Activated B cell treated with CpG ODN at 0.5 μM for 24 hours (primary cell): ENCODE measurements at places on chromosomes 12 and 14.
A peak's percentile ranks its signal among the peaks of the same experiment; 100 is the strongest.

DNA sequence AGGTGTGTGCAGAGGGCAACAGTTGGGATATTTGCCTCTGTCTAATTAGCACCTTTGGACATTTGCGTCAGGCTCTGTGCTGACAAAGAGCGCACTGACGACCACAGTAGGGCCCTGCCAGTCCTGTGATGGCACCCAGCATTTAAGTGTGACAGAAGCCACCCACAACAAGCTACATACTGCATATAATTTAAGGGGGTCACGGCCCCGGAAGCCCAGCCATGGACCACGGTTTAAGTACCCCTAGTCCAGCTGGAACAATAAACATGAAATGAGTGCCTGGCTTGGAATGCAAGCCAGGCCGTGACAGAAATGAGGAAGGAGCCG is 16.8 kb upstream of the DYNC1H1 start:
- peaks cover 19% of the 10 kb centered on the region for H3K4me1 ChIP-seq
- no peak for DNase-seq
- peaks cover 11% of the 10 kb centered on the region for H3K36me3 ChIP-seq
- peak overlapping the region; percentile 97 for H3K27ac ChIP-seq
- peak overlapping the region; percentile 93 for H3K4me3 ChIP-seq
- peaks cover 25% of the 10 kb centered on the region for H3K27me3 ChIP-seq

DNA sequence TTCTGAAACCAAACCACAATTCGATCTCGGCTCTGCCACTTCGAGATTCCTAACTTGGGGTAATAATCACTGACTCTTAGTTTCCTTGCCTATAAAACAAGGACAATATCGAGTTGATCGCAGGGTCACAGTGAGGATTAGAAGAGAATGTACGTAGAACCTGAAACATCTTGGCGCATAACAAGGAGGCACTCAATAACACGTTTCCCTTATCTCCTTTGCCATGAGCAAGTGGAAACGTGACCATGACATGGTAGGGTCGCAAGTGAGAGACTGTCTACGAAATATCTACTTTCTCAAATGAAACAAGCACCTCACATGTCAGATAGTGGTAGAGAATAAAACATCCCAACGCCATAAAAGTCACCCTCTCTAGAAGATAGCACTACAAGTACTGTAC is 2.3 kb downstream of the DICER1 start:
- H3K27ac ChIP-seq = no peak overlapping the region
- H3K4me1 ChIP-seq = peaks cover 70% of the 10 kb centered on the region
- peak overlapping the region; percentile 84 for H3K4me3 ChIP-seq

DNA sequence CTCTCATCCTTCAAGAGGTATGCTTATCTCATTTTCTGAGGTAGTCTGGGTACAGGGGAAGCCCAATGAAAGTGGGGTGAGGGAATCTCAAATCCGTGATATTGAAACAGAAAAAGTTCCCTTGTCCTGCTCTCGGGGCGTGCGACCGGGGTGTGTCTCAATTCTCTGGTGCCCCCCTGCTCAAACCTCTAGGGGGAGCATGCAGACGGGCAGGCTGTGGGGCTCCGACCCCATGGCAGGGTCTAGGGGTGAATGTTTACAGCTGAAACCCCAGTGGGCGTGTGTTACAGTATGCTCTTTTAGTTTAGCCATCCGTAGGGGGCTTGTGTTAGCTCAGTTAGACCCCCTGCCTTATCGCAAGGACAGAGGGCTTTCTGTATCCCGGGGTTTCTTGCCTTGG is 68.7 kb downstream of the PTPRQ start:
- H3K27me3 ChIP-seq = no peaks in the 10 kb centered on the region
- no peaks in the 10 kb centered on the region for H3K36me3 ChIP-seq
- no peak for DNase-seq
- no peaks in the 10 kb centered on the region for H3K4me1 ChIP-seq

GRCh38 chr12:80053051-80053790 is 46.1 kb upstream of the OTOGL start:
- H3K27me3 ChIP-seq = peaks cover 4% of the 10 kb centered on the region
- H3K4me3 ChIP-seq = no peak overlapping the region
- H3K27ac ChIP-seq = no peak overlapping the region
- no peak for DNase-seq
- H3K4me1 ChIP-seq = no peaks in the 10 kb centered on the region

DNA sequence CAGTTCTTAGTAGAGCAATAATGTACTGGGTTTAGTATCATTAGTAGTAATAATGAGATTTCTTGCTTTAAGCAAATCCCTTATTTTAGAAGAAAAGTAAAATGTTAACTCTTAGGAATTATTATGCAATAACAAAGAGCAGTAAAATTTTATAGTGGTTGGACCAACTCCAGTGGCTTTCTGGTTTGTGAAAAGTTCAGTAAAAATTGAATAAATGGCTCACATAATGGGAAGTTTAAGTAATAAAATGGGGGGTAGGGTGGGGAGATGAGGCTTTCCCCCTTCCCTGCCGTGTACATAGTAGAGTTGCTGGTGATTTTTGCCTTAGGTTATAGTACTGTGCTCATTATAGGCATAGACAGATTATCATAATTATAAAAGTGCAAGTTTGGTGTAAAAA is 250.5 kb upstream of the ATP2B1 start:
- H3K36me3 ChIP-seq = no peaks in the 10 kb centered on the region
- DNase-seq = no peak
- H3K4me1 ChIP-seq = peaks cover 38% of the 10 kb centered on the region
- H3K27me3 ChIP-seq = no peaks in the 10 kb centered on the region

DNA sequence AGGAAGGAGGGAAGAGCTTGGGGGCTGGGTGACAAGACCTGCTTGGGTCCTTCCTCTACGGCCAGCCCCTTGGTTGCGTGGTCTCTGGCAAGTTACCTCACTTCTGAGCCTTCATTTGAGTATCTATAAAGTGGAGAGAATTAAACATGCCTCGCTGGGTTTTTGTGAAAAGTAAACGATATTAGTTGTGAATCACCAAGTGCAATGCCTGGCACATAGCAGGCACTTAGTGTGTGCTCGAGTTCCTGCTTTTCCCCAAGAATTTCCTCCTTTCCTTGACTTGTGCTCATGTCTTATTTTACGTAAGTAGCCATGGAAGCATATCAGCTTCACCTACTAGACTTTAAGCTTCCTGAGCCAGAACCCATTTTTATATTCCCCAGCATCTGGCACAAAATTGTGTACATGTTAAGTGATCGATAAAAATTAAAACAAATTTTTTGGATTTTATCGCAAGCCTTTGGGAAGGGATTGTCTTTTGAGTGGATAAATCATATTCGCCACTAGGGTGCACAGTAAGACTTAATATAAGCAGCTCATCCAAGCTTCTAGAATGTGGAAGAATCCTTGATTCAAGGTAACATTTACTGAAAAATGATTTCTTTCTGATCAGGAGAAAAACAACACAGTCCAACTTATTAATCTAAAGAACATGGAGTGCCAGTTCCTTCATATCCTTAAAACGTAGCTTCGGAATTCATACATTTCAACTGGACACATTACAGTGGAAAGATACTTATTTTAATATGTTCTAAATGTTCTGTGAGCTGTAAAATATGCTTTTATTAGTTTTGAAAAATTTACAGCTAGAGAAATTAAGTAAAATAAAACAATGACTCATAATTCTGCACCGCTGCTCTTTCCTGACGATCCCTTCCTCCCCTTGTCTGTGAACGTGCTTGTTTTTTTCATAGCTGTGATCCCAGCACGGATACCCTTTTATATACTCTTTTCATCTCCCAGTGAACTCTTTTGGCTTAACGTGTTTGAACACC is 62.0 kb downstream of the SLC25A47 start:
- no peak overlapping the region for H3K4me3 ChIP-seq
- H3K36me3 ChIP-seq = peaks cover 17% of the 10 kb centered on the region
- H3K27me3 ChIP-seq = no peaks in the 10 kb centered on the region
- no peak overlapping the region for H3K27ac ChIP-seq

DNA sequence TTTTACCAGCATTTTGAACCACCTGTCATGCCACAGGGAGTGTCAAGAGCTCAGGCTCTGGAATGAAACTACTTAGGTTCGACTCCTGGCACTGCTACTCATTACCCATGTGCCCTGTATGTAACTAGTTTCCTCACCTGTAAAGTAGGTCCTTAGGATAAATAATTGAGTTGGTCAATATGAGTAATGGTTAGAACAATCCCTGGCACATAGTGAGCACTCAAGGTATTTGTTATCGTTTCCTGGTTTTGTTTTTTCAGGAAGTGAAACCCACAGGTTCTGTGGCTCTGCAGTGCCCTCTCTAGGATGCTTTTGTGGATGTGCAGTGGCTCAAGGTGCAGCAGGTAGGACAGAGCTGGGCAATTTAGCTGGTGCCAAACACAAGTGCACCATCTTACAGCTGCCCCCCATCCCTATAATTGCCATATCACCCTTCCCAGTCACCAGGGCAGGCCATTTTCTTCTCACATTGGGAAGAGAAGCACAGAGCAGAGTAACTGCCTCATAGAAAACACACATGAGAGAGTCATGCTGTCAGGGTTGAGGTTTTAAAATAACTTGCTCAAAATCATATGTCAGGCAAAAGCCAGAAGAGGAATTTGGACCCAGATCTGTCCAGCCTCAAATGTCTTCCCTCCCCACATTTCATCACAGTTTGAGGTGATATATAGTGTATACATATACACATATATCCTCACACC is 297.5 kb downstream of the RPAP3 start:
- no peak overlapping the region for H3K4me3 ChIP-seq
- no peaks in the 10 kb centered on the region for H3K36me3 ChIP-seq
- H3K4me1 ChIP-seq = peaks cover 28% of the 10 kb centered on the region
- peak; percentile 46 for DNase-seq
- H3K27me3 ChIP-seq = no peaks in the 10 kb centered on the region

DNA sequence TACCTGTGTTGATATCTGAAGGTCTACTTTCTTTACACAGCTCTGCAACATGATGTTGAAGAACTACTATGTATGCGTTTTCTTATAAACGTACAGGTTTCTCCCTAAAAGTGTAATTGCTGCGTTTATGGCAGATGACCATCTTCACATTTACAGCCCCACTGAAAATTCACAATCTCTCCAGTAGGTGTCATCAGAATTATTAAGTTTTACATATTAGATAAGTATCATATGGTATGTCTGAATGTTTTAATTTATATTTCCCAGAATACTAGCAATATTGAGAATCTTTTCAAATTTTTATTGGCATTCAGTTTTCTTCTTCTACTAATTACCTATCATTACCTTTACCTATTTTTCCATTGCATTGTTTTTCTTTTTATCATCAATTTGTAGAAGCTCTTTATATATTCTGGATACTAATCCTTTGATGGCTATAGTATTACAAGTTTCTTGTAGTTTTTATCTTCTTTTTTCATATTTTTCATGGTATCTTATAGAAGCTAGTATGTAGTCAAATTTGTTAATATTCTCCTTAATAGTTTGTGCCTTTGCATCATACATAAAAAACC is 123.5 kb downstream of the CAPZA3 start:
- no peak overlapping the region for H3K4me3 ChIP-seq
- no peaks in the 10 kb centered on the region for H3K4me1 ChIP-seq
- H3K27ac ChIP-seq = no peak overlapping the region
- no peaks in the 10 kb centered on the region for H3K27me3 ChIP-seq
- no peak for DNase-seq
- no peaks in the 10 kb centered on the region for H3K36me3 ChIP-seq

DNA sequence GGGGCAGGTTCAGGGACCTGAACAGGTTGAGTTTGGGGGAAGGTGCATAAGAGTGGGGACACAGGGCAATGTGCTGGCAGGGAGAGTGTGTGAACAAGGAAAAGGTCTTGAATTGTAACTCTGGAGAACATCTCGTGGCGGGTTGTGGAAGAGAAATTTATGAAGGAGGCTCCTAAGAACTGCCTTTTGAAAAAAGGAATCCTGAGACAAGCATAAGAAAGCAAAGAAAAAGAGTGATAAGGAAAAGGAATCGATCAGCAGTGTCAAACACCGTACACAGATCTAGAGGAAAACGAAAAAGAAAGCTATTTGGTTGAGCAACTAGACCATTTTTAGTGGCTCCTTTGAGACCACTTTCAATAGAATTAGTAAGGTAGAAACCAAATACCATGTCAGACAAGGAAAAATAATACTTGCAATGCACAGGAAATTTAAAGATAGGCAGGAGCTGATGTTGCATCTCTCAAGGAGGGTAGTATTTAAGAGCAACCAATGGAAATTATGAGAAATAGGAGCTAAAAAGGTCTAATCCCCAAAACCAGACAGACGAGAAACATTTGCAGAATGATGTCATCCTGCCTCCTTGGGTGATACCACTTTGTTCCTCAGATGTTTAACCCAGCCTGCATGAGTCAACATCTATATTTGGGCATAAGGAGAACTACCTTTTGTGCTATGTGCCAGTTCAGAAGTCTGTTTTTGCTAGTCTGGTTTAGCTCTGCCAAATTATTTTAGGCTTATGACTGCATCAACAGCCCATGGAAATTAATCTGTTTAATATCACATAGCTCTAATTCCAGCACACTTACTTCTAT is 64.5 kb upstream of the STK38L start:
- no peak for DNase-seq
- no peaks in the 10 kb centered on the region for H3K27me3 ChIP-seq
- H3K36me3 ChIP-seq = no peaks in the 10 kb centered on the region
- H3K4me3 ChIP-seq = peak overlapping the region; percentile 46
- H3K27ac ChIP-seq = peak overlapping the region; percentile 65

DNA sequence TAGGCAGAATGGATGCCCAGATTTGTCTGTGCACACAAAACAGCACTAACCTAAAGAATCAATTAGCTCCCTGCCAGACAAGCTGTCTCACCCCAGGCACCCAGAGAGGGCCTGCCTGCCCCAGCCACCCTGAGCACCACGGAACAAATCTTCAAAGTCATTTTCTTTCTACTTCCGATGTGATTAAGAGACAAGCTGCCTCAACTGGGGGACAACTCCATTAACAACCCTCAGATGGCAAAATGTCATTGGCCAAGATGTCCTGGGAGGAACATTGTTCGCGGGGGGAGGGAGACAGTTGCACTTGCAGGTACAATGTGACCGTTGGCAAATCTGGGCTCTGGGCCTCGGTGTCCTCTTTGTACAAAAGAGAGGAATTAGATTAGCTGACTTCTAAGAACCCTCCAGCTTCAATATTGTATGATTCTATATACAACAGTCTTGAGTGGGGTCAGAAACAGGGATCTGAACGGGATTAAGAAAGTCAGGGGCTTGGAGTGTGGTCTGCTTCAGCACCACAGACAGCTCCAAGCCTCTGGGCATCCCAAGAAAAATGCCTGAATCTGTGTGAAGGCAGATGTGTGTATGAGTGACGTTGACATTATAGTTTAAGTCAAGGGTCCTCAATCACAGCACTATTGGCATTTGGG is 42.8 kb upstream of the CMKLR1 start:
- H3K4me1 ChIP-seq = no peaks in the 10 kb centered on the region
- H3K27ac ChIP-seq = no peak overlapping the region
- no peak for DNase-seq
- H3K4me3 ChIP-seq = no peak overlapping the region
- H3K27me3 ChIP-seq = peaks cover 8% of the 10 kb centered on the region

- peak overlapping the region; percentile 63 for H3K27ac ChIP-seq
- DNase-seq = no peak
- H3K4me3 ChIP-seq = peak overlapping the region; percentile 52
- no peaks in the 10 kb centered on the region for H3K27me3 ChIP-seq
Observed at GRCh38 chr14:65336191-65336591, 76.3 kb upstream of the FUT8 start.

GRCh38 chr12:113762882-113763816 is 203.0 kb downstream of the RBM19 start:
- no peaks in the 10 kb centered on the region for H3K36me3 ChIP-seq
- H3K27ac ChIP-seq = no peak overlapping the region
- no peak overlapping the region for H3K4me3 ChIP-seq
